ENCODE measurements at places on chromosomes 4 and X. TPM values are rescaled to one million over a fixed set of nuclear protein-coding genes. Genes with fewer than 3 reads are reported as not detected.

DNA sequence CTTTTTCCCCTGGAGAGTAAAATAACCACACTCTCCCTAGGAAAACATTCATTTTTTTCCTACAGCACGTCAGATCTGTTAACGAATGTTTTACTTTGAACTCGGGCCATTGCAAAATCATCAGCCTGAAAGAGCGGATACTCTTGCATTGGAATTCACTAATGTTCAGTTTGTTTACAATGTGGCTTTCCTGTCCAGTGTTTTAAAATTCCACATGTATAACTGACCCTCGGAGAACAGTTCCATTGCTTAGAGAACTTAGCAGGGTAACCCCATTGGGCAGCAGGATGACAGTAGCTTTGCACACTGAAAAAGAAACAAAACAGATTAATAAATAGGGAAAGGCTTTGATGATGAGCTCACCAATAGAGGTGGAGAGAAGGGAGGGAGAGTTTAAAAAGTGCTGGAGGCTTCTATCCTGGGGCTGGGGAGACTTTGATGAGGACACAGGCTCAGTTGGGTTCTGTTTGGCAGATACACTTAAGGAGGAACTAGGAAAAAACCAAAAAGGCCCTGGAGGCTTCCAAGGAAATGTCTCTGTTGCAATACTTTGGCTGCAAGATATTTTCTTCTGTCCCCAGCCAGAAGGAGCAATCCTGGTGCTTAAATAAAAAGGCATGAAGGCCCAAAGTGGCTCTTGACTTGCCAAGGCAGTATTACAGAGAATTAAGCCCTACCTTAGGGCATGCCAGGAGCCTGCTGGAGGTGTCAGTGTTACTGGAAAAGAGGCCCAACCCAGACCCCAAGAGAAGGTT lies 143.1 kb downstream of the ARSF start:
- DNase-seq, result no peak

- no peak for DNase-seq
Observed at GRCh38 chr4:110075083-110075738, 123.2 kb downstream of the ELOVL6 start.

Gene SUPT20HL2
- not detected for total RNA-seq

DNA sequence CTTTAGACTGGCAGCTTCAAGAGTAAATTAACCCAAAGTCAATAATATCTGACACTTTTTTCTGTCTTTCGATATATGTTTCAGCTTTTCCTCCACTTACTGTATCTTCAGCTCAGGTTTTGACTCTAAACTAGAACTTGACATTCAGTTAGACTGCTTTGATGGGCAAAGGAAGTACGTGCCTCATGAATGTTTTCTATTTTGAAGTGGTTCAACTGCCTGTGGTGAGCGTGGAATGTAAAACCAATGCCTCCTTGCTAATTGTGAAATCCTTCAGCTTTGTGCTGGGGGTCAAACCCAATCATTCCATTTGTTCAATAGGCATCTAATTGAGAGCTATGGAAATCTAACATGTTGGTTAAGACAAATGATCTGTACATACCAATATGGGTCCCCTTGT lies 857.0 kb upstream of the HTR2C start:
- DNase-seq, result no peak

Gene RASGEF1B
- total RNA-seq, result 4.3 TPM

DNA sequence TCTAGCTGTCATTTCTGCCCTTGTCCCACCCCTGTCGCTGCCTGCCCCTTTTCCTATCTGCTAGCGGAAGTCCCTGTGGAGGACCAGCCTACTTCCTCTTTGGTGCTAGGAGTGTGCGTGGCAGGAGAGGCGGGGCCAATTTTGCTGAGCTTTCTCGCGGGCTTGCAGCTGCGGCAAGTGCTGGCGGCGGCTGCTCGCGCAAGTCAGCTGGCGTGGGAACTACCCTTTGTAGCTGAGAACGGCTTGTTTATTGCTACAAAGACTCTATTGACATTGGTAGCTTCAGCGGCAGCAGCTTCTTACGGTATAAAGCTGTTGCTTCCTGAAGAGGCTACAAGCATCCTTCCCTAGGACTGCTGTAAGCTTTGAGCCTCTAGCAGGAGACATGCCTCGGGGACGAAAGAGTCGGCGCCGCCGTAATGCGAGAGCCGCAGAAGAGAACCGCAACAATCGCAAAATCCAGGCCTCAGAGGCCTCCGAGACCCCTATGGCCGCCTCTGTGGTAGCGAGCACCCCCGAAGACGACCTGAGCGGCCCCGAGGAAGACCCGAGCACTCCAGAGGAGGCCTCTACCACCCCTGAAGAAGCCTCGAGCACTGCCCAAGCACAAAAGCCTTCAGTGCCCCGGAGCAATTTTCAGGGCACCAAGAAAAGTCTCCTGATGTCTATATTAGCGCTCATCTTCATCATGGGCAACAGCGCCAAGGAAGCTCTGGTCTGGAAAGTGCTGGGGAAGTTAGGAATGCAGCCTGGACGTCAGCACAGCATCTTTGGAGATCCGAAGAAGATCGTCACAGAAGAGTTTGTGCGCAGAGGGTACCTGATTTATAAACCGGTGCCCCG lies at the start of gene MAGEH1:
MAGEH1 (plus strand) TSS at position 138 of the 843 bp plus-strand sequence; CDS start at position 386, 248 bp downstream.
- peak; percentile 76 for DNase-seq

Gene IRS4
- 0.26 TPM for total RNA-seq

DNA sequence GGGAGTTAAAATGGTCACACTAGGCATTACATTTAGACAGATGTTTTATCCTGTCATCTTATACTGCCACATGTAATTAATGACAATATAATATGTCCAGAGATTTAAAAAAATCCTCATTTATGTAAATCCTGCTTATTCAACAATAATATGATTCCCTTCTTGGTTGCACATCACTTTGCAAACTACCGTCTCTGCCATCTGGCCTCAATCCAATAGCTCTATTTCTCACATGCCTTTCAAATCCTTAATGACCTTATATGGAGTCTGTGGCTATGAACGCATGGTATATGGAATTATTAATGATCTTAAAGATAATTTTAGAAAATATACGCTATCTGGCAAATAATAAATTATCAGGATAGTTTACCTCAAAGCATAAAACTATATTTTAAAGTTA lies 144.5 kb downstream of the NPNT start:
- no peak for DNase-seq

DNA sequence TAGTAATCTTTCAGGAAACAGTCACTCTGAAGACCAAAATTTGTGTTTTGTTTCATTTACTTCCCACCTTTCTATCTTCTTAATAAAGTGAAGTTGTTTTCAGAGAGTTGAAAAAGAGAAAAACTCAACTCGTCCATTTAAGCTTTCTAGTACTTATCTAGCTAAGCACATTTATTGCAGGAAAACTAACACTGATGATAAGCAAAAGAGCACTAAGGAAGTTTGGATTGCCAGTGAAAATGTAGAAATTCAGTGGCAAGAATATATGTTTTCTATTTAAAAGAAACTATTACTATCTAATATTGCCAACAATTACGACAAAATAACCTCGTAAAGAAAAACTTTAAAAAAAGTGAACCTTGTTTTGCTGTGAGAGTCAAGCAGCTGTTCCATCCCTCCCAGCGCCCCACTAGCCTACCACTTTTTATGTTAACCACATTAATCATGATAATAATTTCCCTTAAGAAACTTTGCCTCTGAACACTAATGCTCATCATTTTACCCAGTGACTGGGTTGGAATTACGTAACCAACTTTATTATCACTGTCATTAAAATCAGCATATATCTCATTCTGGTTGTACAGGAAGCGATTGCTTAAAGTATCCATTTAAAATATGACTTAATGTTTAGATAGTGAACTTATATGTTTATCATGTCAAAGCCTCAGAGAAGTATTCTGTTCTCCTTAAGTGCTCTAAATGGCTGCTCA lies 24.8 kb downstream of the SPRY1 start:
- DNase-seq, result no peak

DNA sequence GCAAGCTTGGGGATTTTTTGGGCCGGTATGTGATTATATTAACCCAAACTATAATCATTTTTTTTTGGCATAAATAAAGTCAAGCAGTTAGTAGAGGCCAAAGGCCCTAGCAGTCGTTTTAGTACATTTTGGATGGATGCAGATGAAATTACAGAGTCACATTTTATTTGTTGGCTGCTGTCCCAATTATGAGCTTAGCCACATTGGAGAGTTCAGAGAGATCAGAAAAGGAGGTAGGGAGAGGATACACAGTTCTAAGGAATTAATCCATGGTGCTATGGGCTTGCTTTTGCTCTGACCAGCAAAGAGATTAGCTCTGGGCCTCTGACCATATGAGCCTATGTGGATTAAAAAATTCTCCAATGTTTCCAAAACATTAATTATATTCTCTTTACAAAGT lies 395.1 kb downstream of the RAPGEF2 start:
- no peak for DNase-seq

DNA sequence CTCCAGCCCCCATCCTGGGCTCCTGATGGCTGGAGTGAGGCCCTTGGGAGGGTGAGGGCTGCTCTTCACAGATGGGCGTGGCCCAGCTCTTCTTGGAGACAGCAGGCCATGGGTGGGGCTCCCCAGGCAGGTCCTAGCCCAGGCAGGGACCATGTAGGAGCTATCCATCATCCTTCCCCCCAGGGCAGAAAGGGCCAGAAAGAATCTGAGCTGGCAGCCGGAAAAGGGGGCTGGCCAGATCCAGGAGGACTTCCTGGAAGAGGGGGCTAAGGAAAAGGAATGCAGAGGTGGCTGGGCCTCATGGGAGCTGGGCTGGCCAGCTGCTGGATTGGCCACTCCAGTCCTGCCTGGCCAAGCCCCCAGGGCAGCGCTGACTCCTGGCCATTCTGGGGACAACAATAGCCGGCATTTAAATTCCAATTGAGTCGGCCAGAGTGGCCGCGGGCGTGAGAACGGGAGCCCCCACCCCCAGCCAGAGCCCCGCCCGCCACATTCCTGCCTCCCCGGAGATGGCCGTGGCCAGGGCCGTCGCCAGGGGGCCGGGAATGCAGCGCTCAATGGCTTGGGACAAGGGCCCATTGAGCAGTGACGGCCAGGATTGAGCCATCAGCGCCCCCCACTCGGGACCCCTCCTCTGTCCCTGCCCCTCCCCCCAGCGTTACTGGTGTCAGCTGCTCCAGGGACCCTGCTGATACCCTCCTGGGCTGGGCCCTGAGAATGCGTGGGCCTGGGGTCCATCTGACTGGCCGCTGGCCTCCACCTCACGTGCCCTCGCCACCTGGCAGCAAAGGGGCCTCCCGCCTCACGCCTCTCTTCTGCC lies 15.1 kb upstream of the FGFR3 start:
- DNase-seq, result peak; percentile 72

DNA sequence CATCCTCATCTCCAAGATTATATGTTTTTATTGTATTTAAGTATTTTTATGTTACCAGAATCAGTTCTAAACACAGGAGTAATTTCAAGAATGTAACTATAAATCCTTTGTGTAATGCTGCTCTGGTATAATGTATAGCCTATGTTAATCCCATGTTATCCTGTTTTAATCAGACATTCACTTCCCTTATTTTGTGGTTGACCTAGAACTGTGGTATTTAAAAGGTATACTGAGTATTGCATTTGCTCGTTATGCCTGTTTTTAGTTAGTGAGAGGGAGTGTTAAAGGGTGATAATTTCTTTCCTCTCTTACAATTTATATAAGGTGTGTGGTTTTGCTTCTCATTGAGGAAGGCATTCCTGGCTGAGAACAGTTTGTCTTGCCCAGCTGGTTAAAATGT lies 26.2 kb downstream of the MTM1 start:
- DNase-seq, result no peak

GRCh38 chrX:40473460-40474204 lies 107.1 kb upstream of the ATP6AP2 start:
- no peak for DNase-seq

Measured in body of pancreas (tissue), 4 donors.